ENCODE measurements at places on chromosomes 3 and 15. TPM values are rescaled to one million over a fixed set of nuclear protein-coding genes. Genes with fewer than 3 reads are reported as not detected.
A peak's percentile ranks its signal among the peaks of the same experiment; 100 is the strongest.

Gene RTP4
- total RNA-seq: 38.1 TPM

Gene SLC6A20
- total RNA-seq: 0.02 TPM

GRCh38 chr3:58008141-58009025 lies at the start of gene FLNB:
TSS of gene FLNB (plus strand) at chr3:58008422. CDS start at chr3:58008565, 143 bp downstream.
- DNase-seq: peak; percentile 52

- DNase-seq: no peak
These were observed 71.1 kb downstream of the DNAJB8 start for GRCh38 chr3:128395500-128396162.

- DNase-seq: no peak
These were observed 90.3 kb downstream of the PLCL2 start for GRCh38 chr3:16975083-16975482.

GRCh38 chr15:90124507-90124906 lies 22.2 kb upstream of the IDH2 start:
- no peak for DNase-seq

DNA sequence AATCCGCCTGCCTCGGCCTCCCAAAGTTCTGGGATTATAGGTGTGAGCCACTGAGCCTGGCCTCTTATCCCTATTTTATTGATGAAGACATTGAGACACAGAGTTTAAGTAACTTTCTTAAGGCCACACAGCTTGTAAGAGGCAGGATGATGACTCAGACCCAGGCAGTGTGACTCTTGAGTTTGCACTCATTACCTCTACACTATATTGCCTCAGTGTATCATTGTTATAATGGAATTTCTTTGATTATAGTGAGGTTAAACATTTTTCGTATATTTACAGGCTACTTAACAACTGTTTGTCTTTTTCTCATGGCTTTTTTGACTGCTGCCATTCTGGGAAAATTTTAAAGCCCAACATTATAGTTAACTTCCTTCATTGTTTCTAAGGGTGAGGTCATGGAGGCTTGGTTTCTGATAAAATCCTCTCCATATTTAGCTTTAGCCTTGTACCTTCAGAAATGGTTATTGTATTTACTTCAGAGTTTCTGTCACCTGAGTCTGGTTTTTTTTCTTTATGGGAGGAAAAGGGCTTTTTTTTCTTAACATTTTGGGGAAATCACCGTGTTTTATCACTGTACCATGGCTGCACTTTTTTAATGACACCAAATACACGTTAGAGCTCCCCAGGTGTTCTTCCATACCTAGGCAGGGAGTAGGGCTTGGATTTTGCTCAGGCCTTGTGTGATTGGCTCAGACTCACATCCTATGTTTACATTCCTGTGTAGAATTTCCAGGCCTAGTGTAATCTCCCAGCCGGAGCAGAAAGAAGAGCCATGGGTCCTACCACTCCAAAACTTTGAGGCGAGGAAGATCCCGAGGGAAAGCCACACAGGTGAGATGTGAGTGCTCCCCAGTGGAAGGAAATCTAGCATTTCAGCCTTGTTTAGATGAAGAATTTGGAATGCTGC lies 6.3 kb downstream of the ZNF774 start:
- peak; percentile 66 for DNase-seq

Data from M059J (cell line).